ENCODE measurements at places on chromosomes 16 and 17.
A peak's percentile ranks its signal among the peaks of the same experiment; 100 is the strongest.

DNA sequence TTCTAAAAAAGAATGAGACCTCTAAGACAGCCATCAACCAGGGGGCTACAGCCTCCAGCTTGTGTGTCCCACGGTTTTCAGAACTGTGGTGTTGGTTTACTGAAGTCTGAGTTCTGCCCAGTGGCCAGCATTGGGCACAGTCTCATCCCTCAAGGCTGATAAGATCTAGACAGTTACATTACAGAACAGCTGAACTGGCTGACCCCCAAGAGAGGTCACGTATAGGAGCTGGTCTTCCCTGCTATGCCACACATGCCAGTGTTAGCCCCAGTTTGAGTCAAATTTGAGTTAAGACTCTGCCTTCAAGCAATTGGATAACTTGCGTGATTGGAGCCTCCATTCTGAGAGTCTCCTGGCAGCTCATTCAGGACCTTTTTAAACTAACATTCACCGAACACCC, 14.8 kb upstream of the NUP93 start:
- no peak overlapping the region for H3K4me3 ChIP-seq
- H3K4me1 ChIP-seq = no peaks in the 10 kb centered on the region
- no peaks in the 10 kb centered on the region for H3K36me3 ChIP-seq

DNA sequence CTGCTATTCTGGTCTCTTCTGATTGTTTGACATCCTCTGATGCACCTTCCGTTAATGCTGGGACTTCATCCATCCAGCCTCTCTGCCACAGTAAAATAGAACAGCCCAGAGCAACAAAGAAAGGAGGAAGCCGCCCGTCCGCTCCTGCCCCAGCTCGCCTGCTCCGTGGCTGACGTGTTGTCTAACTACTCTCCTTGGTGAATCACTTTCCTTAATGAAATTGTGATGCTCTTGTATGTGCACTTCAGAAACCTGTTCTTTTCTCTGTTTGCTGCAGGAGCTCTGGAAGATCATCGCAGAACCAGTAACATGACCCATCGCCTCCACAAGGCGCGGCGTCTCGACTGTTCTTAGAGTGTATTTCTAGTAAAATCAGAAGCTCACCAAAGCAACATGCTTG, 24.3 kb downstream of the METTL22 start:
- no peak overlapping the region for H3K4me3 ChIP-seq
- no peak for DNase-seq
- no peak overlapping the region for H3K27ac ChIP-seq

GRCh38 chr16:68436581-68436980, 11.7 kb downstream of the SMPD3 start:
- H3K27ac ChIP-seq = no peak overlapping the region
- H3K4me3 ChIP-seq = no peak overlapping the region
- no peaks in the 10 kb centered on the region for H3K4me1 ChIP-seq
- no peak for DNase-seq
- H3K36me3 ChIP-seq = no peaks in the 10 kb centered on the region

DNA sequence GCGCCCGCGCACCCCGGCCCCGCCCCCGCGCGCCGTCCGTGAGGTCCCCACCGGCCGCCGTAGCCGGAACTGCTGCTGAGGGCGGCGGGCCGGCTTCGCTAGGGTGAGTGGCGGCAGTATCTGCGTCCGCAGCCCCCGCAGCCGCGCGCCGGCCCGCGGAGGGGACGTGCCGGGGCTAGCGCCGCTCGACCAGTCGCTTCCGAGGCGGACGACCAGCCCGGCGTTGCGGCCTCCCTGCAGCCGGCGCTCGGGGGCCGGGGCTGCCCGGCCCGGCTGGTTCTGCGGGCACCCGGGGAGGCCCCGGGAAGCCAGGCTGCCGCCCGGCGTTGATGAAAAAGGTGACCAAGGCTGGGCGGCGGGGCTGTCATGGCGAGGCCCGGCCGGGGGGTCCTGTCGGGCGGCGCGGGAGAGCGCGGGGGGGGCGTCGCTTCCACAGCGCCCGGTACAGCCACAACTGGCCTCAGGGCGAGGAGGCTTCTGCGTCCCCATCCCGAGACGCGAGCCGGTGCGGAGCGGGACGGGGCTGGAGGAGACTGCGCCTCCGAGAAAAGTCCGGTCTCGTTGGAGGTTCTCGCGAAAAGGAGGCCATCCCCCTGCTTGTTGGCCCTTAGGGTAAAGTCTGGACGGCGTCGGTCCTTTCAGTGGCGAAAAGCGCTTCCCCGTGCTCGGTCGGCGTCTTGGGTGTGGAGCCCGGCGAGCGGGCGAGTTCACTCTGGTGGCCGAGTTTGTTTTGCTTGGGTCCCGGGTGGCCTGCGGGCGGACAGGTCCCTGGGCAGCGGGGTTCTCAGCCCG, at the start of gene CRAMP1:
Gene CRAMP1 (plus strand): TSS at position 41 of the 792 bp plus-strand sequence. CDS start 2,280 bp downstream, outside the sequence.
- peak within 1 kb of the TSS; percentile 79 for H3K27ac ChIP-seq

- H3K27ac ChIP-seq = no peak overlapping the region
- H3K27me3 ChIP-seq = no peaks in the 10 kb centered on the region
- no peak overlapping the region for H3K4me3 ChIP-seq
- no peak for DNase-seq
These were observed 756.5 kb upstream of the RBFOX1 start for GRCh38 chr16:6576113-6576512.
